ENCODE measurements at places on chromosomes 2 and 18. TPM values are rescaled to one million over a fixed set of nuclear protein-coding genes. Genes with fewer than 3 reads are reported as not detected.

DNA sequence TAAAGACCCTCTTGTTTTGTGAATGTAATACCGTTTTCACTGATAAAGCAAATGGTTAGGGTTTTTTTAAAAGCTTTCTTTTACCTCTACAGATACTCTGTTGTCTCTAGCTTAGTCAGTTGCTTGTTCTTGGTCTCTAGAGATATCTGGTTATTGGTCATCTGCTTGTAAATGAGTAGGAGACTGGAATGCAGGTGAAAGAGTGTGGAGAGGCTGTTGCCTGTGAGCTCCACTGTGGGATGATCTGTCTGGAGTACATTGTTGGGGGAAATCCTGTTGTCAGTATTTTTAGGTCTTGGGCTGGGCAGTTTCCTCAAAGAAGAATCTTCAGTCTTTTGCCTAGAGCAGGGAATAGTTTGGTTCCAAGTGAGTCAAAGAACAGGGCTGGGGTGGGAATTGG lies 67.7 kb downstream of the SMCHD1 start:
- H3K4me3 ChIP-seq = no peak overlapping the region
- no peaks in the 10 kb centered on the region for H3K27me3 ChIP-seq
- no peak for DNase-seq
- peaks cover 7% of the 10 kb centered on the region for H3K4me1 ChIP-seq

- H3K27ac ChIP-seq = no peak overlapping the region
- no peak overlapping the region for H3K4me3 ChIP-seq
- no peaks in the 10 kb centered on the region for H3K36me3 ChIP-seq
- H3K27me3 ChIP-seq = no peaks in the 10 kb centered on the region
- no peaks in the 10 kb centered on the region for H3K4me1 ChIP-seq
Measured at GRCh38 chr18:72910045-72910444, 42.3 kb upstream of the NETO1 start.

- no peaks in the 10 kb centered on the region for H3K4me1 ChIP-seq
- no peak overlapping the region for H3K4me3 ChIP-seq
- H3K36me3 ChIP-seq = no peaks in the 10 kb centered on the region
- no peak for DNase-seq
- H3K27ac ChIP-seq = no peak overlapping the region
- H3K27me3 ChIP-seq = no peaks in the 10 kb centered on the region
Measured at GRCh38 chr2:155690785-155691184, 641.7 kb downstream of the NR4A2 start.

DNA sequence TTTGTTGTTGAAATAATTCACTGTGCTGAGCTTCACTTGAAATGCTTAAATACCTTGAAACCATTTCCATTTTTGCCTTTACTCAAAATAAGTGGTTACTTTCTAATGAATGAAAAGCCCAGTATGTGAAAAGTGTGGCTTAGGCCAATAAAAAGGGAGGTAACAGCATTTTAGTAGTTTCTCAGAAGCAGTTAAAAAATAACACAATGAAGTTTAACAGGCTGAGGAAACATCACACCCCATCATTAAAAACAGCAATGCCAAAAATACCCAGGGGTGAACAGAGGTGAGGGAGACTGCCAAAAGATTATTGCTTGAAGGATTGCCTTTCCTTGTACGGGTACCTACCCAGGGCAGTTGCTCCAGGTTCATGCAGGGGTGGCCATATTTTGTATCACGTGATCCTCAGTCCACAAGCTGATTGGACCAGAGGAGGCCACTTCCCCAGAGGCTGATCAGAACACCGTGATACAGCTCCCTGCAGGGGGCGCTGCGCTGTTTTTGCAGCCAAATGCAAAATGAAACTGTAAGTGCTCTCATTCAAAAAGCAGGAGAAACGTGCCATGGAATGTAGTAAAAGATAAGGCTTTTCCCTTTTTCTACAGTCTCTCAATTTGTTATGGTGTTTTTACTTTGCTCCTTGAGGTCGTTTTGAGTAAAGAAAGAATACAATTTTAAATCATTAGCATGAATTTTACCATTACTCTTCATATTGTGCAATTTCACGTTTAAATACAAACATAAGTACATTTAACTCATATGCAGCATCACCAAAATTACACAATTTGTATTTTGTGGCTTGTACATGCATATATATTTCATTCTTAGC lies 70.2 kb upstream of the SH3BP4 start:
- no peak overlapping the region for H3K27ac ChIP-seq
- H3K4me1 ChIP-seq = peaks cover 20% of the 10 kb centered on the region
- DNase-seq = no peak

DNA sequence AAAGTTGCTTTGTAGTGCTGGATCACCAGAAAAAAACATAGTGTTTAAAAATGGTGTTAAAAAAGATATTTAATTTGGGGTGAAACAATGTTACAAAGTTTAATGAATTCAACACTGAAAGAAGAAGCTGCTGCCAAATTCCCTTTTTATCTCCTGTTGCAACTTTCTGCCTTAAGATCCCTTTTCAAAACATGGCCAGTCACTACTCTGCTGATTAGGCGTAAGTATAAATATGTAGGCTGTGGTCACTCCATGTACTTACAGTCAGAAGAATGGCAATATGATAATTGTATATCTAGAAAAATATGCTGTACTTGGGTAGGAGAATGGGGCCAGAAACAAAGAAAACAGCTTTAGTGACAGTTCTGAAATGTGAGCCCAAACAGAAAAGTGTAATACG lies 123.5 kb upstream of the ZBTB14 start:
- no peaks in the 10 kb centered on the region for H3K27me3 ChIP-seq
- H3K36me3 ChIP-seq = no peaks in the 10 kb centered on the region
- H3K27ac ChIP-seq = no peak overlapping the region

DNA sequence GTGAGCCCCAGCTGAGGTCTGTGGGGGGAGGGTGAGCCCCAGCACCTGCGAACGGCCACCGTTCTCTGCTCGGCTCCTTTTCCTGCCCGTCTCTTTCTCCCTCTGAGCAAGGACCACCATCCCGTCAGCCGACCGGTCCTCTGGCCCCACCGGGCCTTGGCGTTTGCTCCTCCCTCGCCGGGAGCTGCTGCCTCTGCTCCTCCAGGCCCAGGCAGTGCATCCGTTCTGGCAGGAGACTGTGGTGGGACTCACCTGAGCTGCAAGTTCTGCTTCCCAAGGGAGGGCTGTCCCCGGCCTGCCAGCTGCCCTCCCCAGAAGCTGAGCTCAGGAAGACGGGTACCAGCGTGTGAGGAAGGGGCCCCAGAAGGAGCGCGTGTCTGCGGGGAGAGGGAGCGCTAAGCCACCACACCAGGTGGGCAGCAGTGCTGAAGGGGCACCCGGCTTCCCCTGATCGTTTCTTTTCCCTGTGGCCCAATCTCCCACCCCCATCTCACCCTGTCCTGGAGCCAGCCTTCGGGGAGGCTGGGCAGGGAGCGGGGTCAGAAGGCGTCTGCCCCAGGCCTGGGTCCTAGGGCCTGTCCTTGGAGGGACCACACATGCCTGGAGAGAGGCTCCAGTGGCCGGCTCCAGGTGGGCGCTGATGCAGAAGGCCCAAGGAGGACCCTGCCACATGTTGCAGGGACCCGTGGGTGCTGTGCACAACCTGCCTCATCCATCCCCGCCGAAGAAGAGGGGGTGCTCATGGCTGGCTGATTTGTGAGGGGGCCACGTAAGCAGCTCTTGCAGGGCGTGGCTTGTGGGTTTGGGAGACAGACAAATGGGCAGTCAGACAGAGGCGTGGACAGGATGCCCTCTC lies 2.5 kb upstream of the RTP5 start:
- peaks cover 28% of the 10 kb centered on the region for H3K4me1 ChIP-seq
- no peak for DNase-seq
- no peaks in the 10 kb centered on the region for H3K36me3 ChIP-seq
- no peak overlapping the region for H3K4me3 ChIP-seq

The DPP4 gene
- total RNA-seq = 2.9 TPM

The POTEI gene
- total RNA-seq = not detected

The ALKAL2 gene
- 2.3 TPM for total RNA-seq
